Esophagus muscularis mucosa (tissue), 4 donors: ENCODE measurements at places on chromosomes 3 and 15.
A peak's percentile ranks its signal among the peaks of the same experiment; 100 is the strongest.

DNA sequence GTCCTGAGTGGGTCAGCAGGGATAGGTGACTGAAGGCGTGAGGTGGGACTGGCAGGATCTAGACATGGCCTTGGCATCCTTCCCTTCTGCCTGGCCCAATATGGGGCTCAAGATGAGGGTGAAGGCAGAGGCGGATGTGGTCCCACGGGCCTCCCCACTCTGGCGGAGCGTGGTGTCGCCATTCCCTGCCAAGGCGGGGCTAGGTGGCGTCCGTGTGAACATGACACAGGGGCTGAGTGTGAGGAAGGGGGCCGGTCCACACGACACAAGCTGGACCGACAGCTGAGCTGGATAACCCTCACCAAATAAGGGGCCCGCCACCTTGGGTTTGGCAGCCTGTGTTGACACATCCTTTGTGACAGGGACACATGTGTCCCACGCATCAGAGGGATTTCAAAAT is 43.1 kb downstream of the ZNF710 start:
- DNase-seq = no peak

DNA sequence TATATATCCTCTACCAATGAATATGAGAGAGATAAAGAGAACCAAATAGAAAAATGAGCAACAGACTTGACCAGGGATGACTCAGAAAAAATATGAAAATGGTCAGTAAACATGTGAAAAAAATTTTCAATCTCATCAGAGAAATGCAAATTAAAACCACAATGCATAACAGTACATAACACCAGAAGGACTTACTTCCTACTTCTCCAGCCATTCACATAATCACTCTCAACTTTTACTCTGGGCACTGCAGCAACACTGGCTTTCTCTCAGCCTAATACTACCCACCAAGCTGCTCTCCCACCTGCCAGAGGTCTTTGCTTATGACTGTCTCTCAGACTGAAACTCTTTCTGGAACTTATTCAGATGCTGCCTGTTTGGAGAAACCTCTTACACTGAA is 49.4 kb downstream of the DPH6 start:
- DNase-seq = no peak

DNA sequence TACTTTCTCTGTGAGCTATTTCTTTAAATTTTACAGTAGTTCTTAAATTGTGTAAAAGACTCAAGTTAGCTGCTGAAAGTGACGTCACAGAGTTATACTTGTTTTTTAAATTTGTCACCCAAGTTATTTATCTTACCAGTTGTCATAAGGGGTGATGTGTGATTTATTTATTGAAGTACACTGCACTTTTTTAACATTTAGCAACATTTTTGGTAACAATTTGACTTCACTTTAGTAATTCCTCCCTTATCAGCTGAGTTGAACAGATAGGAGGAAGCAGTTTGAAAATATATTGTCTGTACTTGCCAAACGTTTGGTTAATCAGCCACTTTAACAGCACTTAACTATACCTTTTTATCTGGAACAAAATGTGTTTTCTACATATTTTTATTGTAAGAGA is 3.8 kb downstream of the STT3B start:
- DNase-seq = no peak

DNA sequence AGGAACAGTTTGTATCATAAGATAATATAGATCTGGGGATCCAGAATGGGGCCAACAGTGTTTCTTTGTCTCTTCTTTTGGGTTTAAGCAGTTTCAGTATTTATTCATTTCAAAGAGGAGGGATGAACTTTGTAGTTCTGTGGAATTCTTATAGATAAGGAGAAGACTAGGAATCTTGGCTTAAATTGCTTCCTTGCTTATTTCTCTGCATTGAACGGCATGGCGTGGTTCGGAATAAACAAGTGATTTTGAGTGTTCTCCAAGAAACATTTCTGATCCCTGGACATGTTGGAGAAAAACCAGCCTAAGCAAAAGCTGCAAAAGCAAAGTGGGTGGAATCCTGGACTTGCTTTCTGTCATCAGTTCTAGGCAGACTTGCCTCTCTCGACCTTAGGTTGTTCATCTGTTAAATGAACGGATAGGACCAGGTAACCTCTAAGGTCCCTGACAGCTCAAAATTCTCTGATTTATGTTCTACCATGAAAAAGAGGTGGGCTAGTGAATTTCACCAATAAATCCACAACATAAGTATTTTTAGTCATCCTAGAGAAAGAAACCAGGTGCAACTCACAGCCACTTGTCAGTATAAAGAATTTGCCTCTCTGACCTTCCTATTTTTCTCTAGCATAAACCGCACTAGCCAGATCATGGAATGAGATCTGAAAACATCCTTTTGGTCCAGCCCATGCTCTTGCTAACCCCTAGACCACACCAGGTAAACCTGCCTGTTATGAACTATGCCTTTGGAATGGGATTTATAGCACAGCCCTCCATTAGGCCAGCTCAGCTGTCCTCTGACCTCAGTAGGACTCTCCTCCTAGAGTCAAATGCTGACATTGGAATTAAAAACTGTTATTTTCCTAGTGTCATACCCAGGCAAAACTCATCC is 78.8 kb downstream of the CLDN11 start:
- DNase-seq = no peak

GRCh38 chr3:11899826-11900225 is 53.1 kb upstream of the TAMM41 start:
- no peak for DNase-seq

- DNase-seq = no peak
Observed at GRCh38 chr3:11878837-11879236, 32.2 kb upstream of the TAMM41 start.

GRCh38 chr3:28028554-28028953 is 212.9 kb upstream of the CMC1 start:
- no peak for DNase-seq

DNA sequence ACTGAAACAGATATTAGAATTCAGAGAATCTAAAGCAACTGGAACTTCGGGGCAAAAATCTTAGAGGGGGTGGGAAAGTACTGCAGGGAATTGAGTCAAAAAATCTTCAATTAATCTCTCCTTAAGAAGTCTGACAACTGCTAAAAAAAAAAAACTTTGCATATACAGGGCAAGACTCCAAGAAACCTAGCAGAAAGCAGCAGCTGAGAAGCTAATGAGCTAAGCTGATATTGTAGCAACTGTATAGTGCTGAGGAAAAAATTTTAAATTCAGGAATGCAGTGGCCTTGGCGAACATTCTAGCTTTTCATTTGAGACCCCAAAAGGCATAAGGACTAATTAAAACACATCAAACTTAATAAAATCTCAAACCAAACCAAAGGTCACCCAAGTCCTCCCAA is 113.6 kb downstream of the SCAPER start:
- DNase-seq = no peak

DNA sequence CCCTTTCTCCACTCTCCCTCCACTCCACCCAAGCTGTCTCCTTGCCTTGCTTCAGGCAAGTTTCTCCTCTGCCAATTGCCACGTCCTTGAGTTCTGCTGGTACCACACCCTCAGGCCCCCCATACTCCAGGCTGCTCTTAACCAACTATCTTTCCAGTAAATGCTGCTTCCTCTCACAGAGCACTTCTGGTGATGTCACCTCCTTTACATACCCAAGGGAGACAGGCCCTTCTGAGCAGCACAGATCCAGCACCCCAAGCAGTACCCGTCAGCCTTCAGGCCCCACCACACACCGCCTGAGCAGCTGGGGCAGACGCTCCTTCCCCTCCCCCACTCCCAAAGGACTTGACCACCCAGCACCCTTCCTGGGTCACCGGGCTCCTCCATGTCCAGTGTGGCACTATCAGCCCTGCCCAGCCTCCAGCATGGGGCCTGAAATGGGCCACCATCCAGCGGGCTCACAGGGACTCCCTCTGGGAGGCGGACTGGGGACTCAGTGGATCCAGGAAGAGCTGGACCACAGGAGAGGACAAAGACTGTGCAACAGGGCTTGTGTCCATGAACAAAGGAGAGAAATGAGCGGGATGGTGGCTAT is 50.2 kb downstream of the KLF15 start:
- DNase-seq = peak; percentile 86

- DNase-seq = no peak
Observed at GRCh38 chr15:82934100-82934880, 18.2 kb downstream of the HOMER2 start.

DNA sequence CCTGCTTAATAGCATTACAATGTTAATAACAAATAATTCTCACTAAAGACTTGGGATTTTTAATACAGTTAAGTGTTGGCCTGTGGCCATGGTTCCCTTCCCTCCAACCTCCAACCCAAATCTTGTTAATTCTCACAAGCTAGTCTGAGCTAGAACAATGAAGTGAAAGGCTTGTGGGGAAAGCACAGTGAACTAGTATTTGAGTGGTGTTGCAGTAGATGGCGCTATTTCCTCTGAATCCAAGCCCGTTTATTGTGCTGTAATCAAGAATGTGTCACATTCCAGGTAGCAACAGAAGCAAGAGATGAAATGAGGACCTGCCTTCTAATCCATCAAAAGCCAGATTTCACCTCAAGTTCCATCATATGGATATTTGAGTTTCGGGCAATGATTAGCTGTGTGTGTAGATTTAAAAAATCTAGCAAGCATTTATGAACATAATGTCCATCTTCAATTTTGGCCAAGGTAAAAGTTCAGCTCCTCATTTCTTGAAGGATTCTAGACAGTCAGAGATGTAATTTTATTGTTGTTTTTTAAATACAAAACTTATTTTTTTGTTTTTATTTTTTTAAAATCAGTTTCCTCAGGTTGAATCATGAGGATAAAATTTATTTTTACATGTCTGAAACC is 160.7 kb downstream of the SQOR start:
- DNase-seq = no peak

- DNase-seq = no peak
Observed at GRCh38 chr3:110598847-110599490, 472.6 kb upstream of the NECTIN3 start.

- no peak for DNase-seq
Observed at GRCh38 chr15:92709110-92709790, 53.7 kb upstream of the FAM174B start.

GRCh38 chr3:71355862-71356261 is 227.7 kb downstream of the FOXP1 start:
- no peak for DNase-seq

DNA sequence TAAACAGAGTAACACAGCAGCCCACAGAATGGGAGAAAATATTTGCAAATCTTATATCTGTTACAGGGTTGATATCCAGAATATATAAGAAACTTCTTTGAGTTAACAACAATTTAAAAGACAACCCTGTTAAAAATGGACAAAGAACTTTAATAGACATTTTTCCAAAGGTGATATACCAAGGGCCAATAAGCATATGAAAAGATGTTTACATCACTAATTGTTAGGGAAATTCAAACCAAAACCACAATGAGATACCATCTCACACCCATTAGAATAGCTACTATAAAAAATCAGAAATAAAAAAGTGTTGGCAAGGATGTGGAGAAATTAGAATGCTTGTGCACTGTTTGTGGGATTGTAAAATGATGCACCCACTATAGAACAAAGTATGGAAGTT is 110.8 kb downstream of the SPATA16 start:
- no peak for DNase-seq

DNA sequence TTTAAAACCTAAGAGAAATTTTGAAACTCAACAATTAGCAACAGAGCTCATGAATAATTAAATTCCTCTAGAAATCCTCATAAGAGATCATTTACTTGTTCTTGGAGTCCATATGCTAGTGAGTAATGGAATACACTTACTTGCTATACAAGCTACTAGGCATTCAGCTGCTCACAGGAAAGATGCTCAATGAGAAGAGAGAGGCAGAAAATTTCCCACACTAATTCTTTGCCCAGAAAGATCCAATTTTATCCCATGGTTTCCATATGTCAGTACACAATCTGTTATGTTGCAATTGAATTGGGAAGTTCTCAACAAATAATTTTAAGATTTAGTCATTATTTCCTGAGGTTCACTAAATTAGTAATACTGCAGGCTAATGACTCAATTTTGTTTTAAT is 310.4 kb downstream of the RYR3 start:
- no peak for DNase-seq

- no peak for DNase-seq
Observed at GRCh38 chr3:156341831-156342416, 213.0 kb downstream of the SSR3 start.

DNA sequence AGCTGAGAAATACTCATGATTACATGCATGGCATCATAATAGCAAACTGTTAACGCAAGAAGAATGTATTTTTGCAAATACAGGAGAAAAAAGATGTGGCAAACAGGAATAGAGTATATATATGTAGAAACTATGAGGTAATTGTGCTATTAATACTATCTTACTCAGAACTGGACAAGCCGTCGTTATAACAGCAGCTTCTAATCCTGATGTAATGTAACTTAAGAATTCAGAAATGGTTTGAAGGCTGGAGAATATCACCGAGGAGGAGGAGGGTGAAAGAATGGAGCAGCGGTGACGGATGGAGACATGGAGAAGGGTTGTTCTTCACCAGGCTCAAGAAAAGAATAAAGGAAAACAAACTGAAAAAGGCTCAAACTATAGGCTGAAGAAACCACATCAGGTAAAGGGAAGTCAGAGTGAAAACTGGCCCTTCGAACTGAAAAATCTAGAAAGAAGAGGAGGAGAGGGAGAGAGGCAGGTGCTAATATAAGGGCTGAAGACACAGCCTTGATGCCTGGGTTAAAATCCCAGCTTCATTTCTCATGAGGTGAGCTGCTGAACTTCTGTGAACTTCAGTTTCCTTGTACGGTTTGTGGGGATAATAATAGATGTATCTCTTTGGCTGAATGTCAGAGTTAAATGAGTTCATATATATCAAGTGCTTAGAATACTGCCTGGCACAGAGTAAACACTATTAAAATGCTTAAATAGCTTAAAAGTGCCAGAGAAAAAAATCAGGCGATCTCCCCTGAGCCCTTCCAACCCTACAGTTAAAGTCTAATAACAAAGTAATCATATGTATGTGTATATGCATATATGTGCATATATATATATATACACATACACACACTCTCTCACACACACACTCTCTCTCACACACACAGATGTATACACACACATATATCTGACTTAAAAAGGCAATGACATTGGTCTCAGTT is 43.9 kb downstream of the GOLIM4 start:
- no peak for DNase-seq

DNA sequence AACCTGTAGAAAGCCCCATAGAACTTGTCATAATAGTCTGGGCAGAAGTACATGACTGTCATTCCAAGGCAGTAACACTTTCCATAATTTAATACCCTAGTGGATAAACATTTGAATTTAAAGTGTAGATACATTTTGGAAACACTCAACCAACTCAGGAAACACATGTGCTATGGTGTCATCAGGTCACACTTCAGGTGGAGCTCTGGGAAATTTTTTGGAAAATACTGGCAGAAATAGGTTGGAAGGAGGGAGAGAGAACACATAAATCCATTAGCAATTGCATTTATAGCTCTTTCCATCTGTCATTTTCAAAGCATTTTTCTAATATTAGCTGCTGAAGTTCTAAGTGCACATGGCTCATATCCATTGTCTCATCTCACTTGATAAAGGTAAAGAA is 135.7 kb downstream of the MEIS2 start:
- DNase-seq = no peak
